ENCODE measurements at places on chromosomes 6 and 20. TPM values are rescaled to one million over a fixed set of nuclear protein-coding genes. Genes with fewer than 3 reads are reported as not detected.

OLIG3 gene
- total RNA-seq, result not detected

CCN5 gene
- total RNA-seq, result 1.1 TPM

FERMT1 gene
- total RNA-seq, result 41.8 TPM

KCNK15 gene
- 3.4 TPM for total RNA-seq

RIPK1 gene
- 28.4 TPM for total RNA-seq

BTNL2 gene
- total RNA-seq, result not detected

HTR1B gene
- 1.9 TPM for total RNA-seq

CDC25B gene
- 16.6 TPM for total RNA-seq

HLA-G gene
- total RNA-seq, result not detected

KHDC1 gene
- total RNA-seq, result 1.5 TPM

HLA-F gene
- 51.6 TPM for total RNA-seq

LAMP5 gene
- total RNA-seq, result 0.31 TPM

SULF2 gene
- total RNA-seq, result 59.5 TPM

CARMIL1 gene
- total RNA-seq, result 28.4 TPM

RAB44 gene
- 1.0 TPM for total RNA-seq

PSMB9 gene
- 20.1 TPM for total RNA-seq

EYA4 gene
- 4.1 TPM for total RNA-seq

TSBP1 gene
- total RNA-seq, result not detected

ARMC12 gene
- total RNA-seq, result 1.5 TPM

SYCP2L gene
- 0.26 TPM for total RNA-seq

FIG4 gene
- total RNA-seq, result 22.7 TPM

ZNF165 gene
- 1.6 TPM for total RNA-seq

SUN5 gene
- not detected for total RNA-seq

HLA-DRB1 gene
- 109 TPM for total RNA-seq

HS3ST5 gene
- total RNA-seq, result 3.2 TPM

All from ureter (tissue), 1 donor.